NT2/D1 (cell line): ENCODE measurements at places on chromosomes 3 and 15.

GRCh38 chr15:74365598-74366445, 1.6 kb downstream of the CYP11A1 start:
- no peak for DNase-seq

DNA sequence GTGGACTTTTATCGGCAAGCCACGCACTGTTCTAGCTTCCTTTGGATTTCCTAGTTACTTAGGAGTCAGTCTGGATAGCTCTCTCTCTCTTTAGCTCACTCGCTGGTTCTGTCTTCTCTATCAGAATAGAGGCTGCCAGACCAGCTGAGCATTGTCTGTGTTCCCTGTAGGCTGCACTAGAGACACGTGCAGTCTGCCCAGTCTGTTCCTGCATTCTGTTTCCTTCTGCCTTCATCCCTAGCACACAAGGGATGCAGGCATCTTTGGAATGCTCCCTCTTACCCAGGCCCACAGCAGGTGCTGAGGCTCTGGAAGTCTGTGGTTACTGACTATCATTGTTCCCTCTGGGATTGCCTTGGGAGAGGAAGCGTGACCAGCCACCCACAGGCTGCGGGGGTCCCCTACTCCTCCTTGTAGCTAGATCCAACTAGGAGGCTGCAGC, 322.8 kb downstream of the ZNF621 start:
- peak; percentile 93 for DNase-seq

GRCh38 chr3:16849795-16850194, 35.0 kb upstream of the PLCL2 start:
- no peak for DNase-seq

GRCh38 chr3:126018995-126019394, 50.0 kb downstream of the ROPN1B start:
- no peak for DNase-seq

DNA sequence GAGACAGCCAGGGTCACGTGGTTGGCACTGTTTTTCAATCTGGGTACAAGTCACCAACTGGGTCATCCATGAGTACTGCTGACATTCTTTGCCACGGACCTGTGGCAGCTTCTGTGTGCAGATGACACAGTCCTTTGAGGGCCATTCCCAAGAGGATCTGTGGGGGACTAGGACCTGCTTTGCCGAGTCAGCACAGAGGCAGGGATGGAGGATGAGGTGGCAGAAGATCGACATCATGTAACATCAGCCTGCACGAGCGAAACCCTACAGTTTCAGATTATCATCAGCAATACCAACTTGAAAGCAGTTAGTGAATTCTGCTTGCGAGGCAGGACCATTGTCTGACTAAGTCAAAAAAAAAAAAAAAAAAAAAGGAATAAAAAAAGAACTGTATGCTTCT, 227.7 kb downstream of the FOXP1 start:
- no peak for DNase-seq

GRCh38 chr3:106962993-106963392, 414.2 kb upstream of the CCDC54 start:
- no peak for DNase-seq

GRCh38 chr15:33971811-33972210, 3.5 kb downstream of the CHRM5 start:
- DNase-seq = no peak

DNA sequence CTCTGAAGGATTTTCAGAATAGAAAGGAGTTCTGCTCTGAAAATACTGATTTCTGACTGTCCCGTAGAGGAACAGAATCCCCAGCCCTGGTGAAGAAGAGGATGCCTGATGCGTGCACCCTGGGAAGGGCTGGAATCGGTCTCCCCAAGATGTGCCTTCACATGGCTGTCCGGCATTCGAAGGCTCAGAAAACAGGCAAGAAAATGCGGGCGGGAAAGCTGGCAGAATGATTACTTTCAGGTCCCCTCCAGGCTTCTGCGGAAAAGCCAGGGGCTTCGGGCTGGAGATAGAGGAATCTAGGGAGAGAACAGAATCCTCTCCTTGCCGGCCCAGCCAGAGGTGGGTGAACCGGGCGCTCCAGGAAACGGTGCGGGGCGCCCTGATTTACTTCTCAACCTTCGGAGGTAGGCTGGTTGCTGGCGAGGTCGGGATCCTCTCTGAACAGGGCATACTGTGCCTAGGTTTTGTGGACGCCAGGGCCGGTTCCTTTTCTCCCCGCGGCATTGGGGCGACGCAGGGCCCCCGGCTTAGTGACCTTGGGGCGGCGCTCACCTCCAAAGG, 2.5 kb downstream of the FOXL2NB start:
- no peak for DNase-seq

GRCh38 chr3:30331519-30331918, 274.9 kb upstream of the TGFBR2 start:
- no peak for DNase-seq

DNA sequence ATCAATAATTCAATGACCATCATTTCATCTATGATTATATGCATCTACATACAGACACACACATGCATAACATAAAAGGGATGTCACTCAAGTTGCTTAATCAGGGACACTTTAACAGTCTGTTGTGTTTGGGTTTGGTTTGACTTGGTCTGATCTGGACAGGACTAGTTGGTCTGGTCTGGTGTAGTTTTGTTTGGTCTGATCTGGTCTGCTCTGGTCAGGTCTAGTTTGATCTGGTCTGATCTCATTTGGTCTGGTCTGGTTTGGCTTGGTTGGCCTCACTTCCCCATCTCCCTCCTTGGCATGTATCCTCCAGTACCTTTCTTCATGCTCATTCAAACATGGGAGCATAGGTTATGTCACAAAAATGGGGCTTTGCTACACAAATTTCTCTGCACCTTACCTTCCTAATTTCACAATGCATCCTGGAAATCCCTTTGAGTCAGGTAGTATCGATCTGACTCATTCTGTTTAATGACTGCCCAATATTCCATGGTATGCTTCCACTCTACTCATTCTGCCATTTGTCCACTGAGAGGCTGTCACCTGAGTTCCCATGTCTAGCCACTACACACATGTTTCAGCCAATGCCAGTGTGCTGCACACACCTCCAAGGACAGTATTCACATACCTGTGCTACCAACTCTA, 73.0 kb upstream of the TPM1 start:
- DNase-seq = no peak

GRCh38 chr3:11534011-11534792, 109.5 kb downstream of the VGLL4 start:
- no peak for DNase-seq

GRCh38 chr3:192371870-192372400, 355.4 kb downstream of the FGF12 start:
- DNase-seq = no peak

DNA sequence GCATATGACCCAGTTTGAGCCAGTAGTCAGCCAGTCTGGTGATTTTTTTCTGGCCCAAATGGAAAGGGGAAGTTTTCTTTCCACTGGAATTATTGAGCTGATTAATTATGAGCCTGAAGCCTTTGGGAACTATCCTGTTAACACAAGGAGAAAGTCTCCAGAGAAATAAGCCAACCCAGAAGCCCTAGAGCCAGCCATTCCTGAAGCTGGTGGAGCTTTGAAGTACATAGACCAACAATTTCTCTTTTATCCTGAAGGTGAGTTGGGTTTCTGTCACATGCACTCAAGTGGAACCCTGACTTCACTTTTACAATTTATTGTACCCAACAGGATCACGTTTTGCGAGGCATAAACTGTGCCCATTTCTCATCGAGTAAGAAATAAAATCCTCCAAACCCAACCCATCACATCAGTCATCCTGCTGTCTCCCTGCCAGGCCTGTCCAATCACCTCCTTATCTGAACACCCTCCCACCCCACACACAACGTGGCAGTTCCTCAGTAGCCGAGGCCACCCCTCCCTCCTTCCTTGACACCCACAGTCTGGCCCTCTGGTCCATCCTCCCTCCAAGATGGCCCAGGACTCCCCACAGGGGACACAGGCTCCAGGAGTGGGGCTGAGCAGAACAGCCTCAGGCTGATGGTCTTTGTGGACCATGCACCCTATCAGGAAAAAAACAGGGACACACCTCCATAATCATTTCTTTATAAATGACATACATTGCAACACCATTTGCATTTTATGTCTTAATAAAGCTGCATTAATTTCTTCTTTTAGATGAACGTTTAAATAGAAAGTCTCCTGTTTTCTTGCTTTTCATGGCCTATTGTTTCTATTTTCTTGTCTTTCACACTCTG, 55.7 kb upstream of the GATA2 start:
- no peak for DNase-seq

DNA sequence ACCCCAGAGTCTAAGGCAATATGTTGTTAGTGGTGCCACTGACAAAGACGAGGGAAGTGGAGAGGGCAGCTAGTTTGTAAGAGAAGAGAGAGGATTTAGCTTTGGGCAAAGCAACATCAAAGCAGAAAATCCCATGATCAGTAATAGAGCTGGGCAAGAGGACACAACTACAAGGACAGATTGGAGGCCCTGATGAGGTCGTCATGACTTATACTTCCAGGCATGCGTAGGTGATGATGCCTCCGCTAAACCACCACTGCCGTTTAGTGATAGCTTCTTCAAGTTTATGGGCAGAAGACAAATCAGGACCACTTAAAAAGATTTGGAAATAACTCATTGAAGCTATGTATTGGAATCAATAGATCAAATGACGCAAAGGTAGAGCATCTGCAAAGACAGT, 2.6 kb downstream of the HRG start:
- DNase-seq = no peak

DNA sequence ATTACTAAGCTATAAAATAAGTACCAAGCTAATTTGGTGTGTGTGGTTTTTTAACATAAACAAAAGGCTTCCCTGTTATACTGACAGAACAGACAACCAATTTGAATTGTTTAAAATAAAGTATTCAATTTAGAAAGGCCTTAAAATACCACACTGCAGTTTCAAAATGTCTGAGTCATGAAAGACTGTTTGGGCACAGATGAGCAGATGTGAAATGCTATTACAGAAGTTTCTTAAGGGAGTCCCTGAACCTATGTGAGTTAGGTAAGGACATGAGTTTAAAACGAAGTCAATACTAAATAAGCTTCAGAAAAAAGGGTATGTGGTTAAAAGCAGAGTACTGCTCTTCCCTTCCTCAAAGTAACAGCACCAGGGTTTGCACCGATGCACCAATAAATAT, 69.7 kb upstream of the SETMAR start:
- no peak for DNase-seq

DNA sequence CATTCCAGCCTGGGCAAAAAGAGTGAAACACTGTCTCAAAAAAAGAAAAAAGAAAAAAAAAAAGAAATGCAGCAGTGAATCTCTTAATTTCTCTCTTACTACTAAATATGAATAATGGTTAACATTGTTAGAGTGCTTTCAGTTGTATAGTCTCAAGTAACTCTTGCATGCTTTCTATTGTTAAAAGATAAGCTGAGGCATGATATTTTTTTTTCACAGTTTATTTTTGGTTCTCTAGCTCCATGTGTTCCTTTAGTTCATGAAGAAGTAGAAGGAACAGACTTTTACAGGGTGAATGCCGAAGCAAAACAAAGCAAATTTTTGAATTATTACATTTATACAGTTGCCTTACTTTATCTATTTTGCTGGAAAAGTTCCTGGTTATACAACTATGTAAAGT, 1180.9 kb downstream of the OTOL1 start:
- no peak for DNase-seq

GRCh38 chr3:5187920-5188418, 462 bp downstream of the EDEM1 start:
- DNase-seq = peak; percentile 8

DNA sequence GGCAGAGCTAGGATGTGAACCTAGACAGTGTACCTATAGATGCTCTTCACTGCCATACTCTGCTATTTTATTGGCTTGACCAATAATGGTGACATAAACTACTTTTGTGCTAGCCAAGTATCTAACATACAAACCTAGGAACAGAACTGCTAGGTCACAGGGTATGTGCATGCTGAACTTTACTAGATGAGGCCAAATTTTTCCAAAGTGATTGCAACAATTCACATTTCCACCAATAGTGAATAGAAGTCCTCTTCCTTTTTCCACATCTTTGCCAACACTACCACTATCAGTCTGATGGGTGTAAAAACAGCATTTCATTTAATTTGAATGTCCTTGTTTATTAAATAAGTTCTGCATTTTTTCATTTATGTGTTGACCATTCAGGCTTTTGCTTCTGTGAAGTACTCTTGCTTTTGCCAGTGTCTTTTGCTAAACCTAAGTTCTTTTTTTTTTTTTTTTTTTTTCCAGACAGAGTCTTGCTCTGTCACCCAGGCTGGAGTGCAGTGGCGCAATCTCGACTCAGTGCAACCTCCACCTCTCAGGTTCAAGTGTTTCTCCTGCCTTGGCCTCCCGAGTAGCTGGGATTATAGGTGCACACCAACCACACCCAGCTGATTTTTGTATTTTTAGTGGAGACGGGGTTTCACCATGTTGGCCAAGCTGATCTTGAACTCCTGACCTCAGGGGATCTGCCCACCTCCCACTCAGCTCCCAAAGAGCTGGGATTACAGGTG, 54.1 kb downstream of the DCAF1 start:
- no peak for DNase-seq

DNA sequence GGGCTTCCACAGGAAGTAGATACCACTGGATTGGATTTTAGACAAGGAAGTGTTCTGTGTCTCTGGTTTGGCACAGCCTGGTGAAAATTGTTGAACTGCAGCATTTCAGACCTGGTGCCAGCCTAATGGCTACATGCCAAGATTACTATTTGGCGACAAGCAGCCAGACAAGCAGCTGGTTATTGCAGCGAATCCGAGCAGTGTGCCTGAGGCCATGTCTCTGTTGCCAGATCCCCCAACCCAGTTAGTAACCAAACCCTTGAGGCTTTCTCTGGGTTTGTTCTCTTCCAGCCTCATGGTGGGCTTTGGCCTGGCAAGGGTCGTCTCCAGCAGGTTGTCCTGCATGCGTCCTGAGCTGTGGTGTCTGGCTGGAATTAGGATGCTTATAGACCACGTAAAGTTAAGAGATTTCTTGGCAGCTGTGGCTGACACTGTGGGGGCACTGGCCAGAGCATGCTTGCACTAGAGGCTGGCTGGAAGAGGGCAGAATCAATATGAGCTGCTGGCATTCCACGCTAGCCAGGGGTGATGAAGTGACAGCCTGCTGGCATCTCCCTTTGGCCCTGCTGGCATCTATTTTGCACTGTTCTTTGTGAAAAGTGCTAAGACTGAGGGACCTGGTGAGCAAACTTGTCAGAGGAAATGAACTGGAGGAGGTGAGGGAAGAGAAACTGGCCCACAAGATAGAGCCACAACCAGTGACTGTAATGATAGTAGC, 172.6 kb downstream of the RBMS3 start:
- DNase-seq = no peak

DNA sequence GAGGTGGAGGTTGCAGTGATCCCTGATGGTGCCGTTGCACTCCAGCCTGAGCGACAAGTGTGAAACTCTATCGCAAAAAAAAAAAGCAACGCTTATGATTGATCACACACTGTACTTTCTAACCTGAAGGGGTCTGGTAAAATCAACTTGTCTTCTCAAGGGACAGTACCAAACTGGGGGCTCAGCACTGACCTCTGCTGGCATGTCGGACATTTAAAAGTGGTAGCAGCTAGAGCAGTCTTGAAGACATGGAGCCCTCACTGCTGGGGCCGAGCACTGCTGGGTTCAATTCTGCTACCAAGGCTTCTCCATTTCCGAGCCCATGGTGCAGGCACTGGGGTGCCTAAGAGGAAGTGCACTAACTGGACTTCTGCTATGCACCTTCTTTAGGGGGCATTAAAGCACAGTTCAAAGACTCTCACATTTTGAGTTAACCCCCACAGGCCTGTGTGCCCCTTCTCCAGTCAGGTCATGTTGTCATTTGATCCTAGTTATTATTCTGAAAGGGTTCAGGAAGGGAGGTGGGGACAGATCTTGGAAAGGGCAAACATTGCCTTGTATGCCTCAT, 26.4 kb upstream of the LAMP3 start:
- peak; percentile 23 for DNase-seq
